ENCODE measurements at places on chromosomes 4 and X. TPM values are rescaled to one million over a fixed set of nuclear protein-coding genes. Genes with fewer than 3 reads are reported as not detected.

DNA sequence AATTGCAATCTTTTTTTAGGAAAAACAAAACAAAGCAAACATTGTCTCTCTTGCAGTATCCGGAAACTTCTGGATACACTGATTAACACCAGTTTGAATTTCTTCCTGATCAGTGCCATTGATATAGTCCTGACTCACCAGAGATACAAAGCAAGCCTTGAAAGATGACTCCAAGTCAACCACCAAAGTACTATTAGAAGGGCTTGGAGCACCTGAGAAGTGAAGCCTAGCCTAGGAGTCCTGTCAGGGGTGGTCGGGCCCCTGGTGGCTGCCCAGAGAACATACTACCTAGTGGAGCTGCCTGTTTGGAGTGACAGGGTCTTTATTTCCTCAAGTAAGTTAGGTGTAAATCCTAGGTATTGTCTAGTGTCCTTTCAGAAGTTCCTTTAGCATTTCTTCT lies 593.2 kb downstream of the ZNF674 start:
- H3K27me3 ChIP-seq: no peaks in the 10 kb centered on the region
- H3K4me1 ChIP-seq: no peaks in the 10 kb centered on the region
- no peak overlapping the region for H3K4me3 ChIP-seq
- DNase-seq: no peak

GRCh38 chr4:88043001-88043400 lies 35.6 kb downstream of the PKD2 start:
- no peak overlapping the region for H3K27ac ChIP-seq
- peaks cover 27% of the 10 kb centered on the region for H3K36me3 ChIP-seq
- DNase-seq: no peak
- H3K4me3 ChIP-seq: no peak overlapping the region
- H3K4me1 ChIP-seq: no peaks in the 10 kb centered on the region
- no peaks in the 10 kb centered on the region for H3K27me3 ChIP-seq

- DNase-seq: no peak
- H3K36me3 ChIP-seq: no peaks in the 10 kb centered on the region
- no peak overlapping the region for H3K4me3 ChIP-seq
- no peaks in the 10 kb centered on the region for H3K27me3 ChIP-seq
- no peak overlapping the region for H3K27ac ChIP-seq
These were observed 1285.5 kb downstream of the STIM2 start for GRCh38 chr4:28146191-28146590.

DNA sequence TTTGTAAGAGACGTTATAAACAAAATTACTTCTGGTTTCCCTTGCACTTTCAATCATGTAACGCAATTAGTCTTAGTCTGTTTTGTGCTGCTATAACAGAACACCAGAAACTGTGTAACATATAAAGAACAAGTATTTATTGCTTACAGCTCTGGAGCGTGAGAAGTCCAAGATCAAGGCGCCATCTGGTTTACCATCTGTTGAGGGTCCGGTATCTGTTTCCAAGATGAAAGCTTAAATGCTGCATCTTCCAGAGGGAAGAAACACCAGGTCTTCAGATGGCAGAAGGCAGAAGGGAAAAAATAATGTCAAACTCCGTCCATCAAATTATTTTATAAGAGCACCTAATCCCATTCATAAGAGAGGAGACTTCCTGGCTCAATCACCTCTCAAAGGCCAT lies 474.1 kb downstream of the PDGFC start:
- H3K4me1 ChIP-seq: no peaks in the 10 kb centered on the region
- no peak overlapping the region for H3K4me3 ChIP-seq
- no peaks in the 10 kb centered on the region for H3K27me3 ChIP-seq
- H3K27ac ChIP-seq: no peak overlapping the region
- H3K36me3 ChIP-seq: no peaks in the 10 kb centered on the region

DNA sequence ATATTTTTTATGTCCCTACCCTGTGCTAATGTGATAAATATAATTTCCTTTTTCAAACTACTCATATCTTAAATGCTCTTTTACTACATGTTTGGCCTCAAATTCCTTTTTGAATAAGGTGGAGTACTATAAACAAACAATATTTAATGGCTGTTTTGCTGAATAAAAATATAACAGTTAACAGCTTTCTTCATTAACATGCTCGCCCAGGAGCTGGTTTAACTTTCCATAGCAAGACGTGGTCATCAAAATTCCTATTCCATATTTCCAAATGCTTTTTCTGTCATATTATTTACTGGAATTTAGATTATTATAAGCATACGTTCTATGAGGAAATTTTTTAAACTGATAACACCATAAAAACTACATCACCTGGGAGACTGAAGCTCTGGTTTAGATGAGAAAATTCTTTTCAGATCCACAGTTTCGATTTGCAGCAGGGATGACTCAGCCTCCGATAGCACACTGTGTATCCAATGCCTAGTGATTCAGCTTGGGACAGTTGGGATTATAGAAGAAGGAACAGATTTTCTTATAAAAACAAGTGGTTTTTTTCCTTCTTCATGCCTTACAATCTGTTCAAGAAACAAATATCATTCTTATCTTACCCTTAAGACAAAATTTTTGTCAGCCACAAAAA lies 129.1 kb downstream of the FBXO8 start:
- H3K4me3 ChIP-seq: no peak overlapping the region
- no peaks in the 10 kb centered on the region for H3K4me1 ChIP-seq
- H3K36me3 ChIP-seq: no peaks in the 10 kb centered on the region
- DNase-seq: no peak
- H3K27me3 ChIP-seq: peaks cover 35% of the 10 kb centered on the region

DNA sequence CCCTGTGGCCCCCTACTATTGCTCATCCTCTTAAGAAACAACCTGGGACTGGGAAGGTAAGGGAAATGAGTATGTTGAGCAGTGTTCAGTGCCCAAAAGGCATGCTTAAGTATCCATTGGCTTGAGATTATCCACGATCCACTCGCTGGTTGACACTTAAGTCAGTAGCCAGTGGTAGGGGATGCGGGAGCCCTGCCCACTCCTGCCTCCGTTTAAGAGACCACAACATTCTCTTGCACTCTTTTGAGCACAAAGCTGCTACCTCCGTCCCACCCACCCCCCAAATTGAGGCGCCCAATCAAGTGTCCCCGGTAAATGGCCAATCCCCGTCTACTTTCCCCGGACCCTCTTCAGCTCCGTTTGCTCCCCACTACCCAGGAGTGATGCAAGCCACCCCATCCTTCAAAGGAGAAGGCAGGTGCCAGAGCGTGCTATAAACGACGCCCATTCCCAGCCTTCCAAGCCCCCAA lies 25.0 kb downstream of the UTP14A start:
- peaks cover 6% of the 10 kb centered on the region for H3K36me3 ChIP-seq
- H3K27me3 ChIP-seq: peaks cover 10% of the 10 kb centered on the region
- peak overlapping the region; percentile 89 for H3K27ac ChIP-seq
- peak overlapping the region; percentile 73 for H3K4me3 ChIP-seq
- H3K4me1 ChIP-seq: peaks cover 6% of the 10 kb centered on the region

DNA sequence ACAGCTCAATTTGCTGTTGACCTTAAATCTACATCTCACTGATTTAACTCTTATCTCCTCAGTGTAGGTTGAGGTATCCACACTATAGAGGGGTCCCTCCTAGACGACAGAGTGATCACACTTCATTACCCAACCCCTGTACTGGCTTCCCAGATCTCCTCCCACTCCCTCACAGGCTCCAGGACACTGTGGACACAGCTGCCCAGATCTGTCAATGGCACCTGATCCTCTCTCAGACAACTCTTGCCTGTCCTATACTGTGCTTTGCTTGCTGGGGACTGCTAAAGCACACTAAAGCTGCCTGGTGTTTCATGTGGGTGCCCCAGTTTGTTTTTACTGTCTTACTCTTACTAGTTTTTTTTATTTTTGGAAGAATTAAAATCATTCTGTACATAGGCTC lies 27.9 kb downstream of the RAB40AL start:
- H3K27ac ChIP-seq: no peak overlapping the region
- H3K36me3 ChIP-seq: no peaks in the 10 kb centered on the region
- no peak overlapping the region for H3K4me3 ChIP-seq

DNA sequence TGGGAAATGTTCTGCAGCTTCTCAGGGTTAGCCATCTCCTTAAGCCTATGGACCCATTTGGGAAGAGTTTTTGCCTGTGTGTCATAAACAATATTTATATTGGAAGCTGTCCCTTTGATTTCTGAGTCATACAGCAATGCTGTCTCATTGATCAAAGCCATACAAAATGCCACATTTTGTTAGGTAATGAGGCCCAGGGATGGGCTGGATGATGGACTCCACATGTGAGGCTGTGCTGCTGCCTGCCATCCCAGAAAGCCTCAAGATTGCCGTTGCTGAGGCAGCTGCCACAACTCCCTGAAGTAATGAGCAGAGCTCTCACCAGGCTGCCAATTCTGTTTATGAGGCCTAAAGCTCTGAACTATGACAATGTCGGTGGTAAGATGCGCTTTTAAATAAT lies 12.2 kb upstream of the GJB1 start:
- H3K4me3 ChIP-seq: no peak overlapping the region
- peaks cover 6% of the 10 kb centered on the region for H3K27me3 ChIP-seq
- no peaks in the 10 kb centered on the region for H3K4me1 ChIP-seq

DNA sequence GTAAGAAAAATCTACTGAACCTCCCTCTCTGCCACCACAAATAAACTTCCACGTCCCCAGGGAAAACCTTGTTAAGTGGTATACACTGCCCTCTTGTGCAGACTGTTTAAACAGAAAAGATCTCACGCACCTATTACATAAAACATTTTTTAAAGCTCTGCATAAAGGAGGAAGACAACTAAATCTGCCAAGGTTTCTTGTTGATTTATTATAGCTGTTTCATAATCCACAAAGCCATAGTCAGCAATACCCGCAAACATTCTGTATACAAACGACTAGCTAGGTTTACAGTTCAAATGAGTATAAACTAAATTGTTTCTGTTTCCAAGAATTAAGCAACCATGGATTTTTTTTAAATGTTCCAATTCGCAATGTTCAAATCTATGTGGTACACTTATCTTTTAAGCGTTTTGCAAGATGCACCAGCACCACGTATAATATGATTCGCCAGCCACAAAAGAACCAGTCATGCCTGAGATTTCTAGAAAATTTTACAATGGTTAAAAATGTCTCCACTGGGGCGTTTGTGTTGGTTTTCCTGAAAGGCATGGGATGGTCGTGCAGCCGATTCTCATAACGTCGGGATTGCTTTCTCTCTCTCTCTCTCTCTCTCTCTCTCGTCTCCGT lies 164.6 kb downstream of the PRKX start:
- H3K27ac ChIP-seq: no peak overlapping the region
- H3K4me3 ChIP-seq: no peak overlapping the region
- H3K27me3 ChIP-seq: peaks cover 2% of the 10 kb centered on the region
- no peaks in the 10 kb centered on the region for H3K4me1 ChIP-seq

DNA sequence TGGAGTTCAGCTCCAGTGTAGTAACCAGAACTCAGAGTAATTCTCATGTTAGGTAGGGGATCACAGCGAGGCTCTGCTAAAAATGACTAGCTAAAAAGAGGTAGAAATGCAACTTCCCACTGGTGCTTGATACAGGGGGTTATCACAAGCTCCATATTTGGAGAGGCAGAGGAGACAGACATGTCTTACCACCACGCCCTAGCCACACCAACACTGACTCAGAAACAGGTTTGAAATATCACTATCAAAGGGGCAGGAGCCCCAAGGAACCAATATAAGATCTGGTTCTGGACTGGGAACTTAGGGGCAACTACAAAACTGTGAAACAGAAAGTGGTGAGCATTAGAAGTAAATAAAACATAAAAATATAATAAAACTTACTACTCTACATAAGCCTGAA lies 62.9 kb downstream of the IQCM start:
- H3K4me1 ChIP-seq: no peaks in the 10 kb centered on the region
- no peak overlapping the region for H3K4me3 ChIP-seq
- no peak overlapping the region for H3K27ac ChIP-seq
- DNase-seq: no peak
- H3K27me3 ChIP-seq: no peaks in the 10 kb centered on the region

DNA sequence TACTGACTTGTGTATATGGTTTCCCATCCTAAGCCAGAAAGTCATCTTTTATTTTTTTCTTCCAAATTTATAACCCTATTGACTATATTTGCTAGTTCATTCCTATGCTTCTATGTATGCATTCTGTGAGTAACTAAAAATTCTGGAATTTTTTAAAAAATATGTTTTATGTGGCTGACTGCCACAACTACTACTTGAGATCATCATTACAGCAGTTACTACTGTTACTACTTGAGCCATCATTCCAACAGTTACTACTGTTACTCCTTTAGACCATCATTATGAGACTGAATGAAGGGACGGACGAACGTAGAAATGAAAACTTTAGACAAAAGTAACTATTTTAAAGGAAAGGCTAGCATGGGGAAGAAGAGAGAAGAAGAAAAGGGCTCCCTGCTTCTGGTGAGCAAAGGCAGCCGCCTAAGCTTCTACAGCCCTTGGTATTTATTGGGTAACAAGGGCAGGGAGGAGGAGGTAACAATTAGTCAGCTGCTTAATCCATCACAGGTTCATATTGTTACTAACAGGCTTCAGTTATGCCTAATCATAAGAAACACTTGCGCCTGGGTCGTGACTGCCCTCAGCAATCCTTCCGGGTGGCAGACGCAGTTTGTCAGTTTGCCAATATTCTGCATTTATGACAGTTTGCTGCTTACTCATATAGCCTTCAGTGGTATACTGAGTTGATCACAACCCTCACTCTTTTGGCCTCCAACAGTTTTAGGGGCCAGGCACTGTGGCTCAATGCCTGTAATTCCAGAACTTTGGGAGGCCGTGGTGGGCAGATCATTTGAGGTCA lies 80.4 kb downstream of the PDLIM5 start:
- H3K36me3 ChIP-seq: no peaks in the 10 kb centered on the region
- no peak overlapping the region for H3K4me3 ChIP-seq
- DNase-seq: no peak
- peaks cover 2% of the 10 kb centered on the region for H3K4me1 ChIP-seq

- DNase-seq: no peak
- H3K27ac ChIP-seq: no peak overlapping the region
- H3K27me3 ChIP-seq: peaks cover 2% of the 10 kb centered on the region
- no peaks in the 10 kb centered on the region for H3K4me1 ChIP-seq
These were observed 98.7 kb downstream of the SORBS2 start for GRCh38 chr4:185713272-185713671.

DNA sequence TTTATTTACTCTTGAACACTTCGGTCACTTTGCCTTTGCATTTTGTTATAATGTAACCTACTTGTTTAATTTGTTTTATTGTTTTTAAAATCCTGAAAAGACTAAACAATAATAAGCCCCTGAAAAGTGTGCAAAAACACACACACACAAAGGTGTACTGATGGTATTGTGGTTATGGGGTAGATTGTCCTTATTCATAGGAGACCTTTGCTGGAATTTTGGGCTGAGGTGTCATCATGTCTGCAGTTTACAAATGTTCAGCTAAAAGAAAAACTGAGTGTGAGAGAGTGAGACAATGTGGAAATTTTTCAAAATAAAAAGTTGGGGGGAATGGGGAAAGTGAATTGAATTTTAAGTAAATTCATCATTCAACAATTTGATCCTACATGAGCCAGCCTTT lies 174.9 kb downstream of the QDPR start:
- peak overlapping the region; percentile 72 for H3K27ac ChIP-seq
- peaks cover 5% of the 10 kb centered on the region for H3K27me3 ChIP-seq
- H3K4me3 ChIP-seq: peak overlapping the region; percentile 2
- no peaks in the 10 kb centered on the region for H3K36me3 ChIP-seq

- DNase-seq: no peak
- no peaks in the 10 kb centered on the region for H3K27me3 ChIP-seq
- H3K27ac ChIP-seq: no peak overlapping the region
- peaks cover 4% of the 10 kb centered on the region for H3K36me3 ChIP-seq
- no peaks in the 10 kb centered on the region for H3K4me1 ChIP-seq
These were observed 222.5 kb downstream of the MGST2 start for GRCh38 chr4:139887962-139888735.

The FDCSP gene
- not detected for total RNA-seq

The RAB40A gene
- total RNA-seq: 0.12 TPM

The BCAP31 gene
- total RNA-seq: 148 TPM

The ATP1B4 gene
- total RNA-seq: not detected

The CT45A5 gene
- not detected for total RNA-seq

The XPNPEP2 gene
- total RNA-seq: 1.1 TPM

The PI4K2B gene
- 37.4 TPM for total RNA-seq

The AMBN gene
- not detected for total RNA-seq

The FMR1NB gene
- not detected for total RNA-seq

The CT45A2 gene
- not detected for total RNA-seq

Measured in activated CD4-positive, alpha-beta T cell treated with anti-CD3 and anti-CD28 coated beads, Interleukin-2, amount 10 ng/mL, durations not matched to agents 7 days and 5 days (primary cell).